ENCODE measurements at places on chromosomes 6 and 20. TPM values are rescaled to one million over a fixed set of nuclear protein-coding genes. Genes with fewer than 3 reads are reported as not detected.

ECT2L gene
- total RNA-seq: 1.6 TPM

NKX2-4 gene
- total RNA-seq: not detected

EFCAB8 gene
- total RNA-seq: not detected

ME1 gene
- total RNA-seq: 22.3 TPM

BHLHE23 gene
- not detected for total RNA-seq

SIRPG gene
- total RNA-seq: not detected

GRCh38 chr6:111367393-111368088, 115.5 kb downstream of the REV3L start:
- DNase-seq: no peak

- DNase-seq: no peak
Observed at GRCh38 chr20:37137547-37137946, 41.6 kb upstream of the RPN2 start.

DNA sequence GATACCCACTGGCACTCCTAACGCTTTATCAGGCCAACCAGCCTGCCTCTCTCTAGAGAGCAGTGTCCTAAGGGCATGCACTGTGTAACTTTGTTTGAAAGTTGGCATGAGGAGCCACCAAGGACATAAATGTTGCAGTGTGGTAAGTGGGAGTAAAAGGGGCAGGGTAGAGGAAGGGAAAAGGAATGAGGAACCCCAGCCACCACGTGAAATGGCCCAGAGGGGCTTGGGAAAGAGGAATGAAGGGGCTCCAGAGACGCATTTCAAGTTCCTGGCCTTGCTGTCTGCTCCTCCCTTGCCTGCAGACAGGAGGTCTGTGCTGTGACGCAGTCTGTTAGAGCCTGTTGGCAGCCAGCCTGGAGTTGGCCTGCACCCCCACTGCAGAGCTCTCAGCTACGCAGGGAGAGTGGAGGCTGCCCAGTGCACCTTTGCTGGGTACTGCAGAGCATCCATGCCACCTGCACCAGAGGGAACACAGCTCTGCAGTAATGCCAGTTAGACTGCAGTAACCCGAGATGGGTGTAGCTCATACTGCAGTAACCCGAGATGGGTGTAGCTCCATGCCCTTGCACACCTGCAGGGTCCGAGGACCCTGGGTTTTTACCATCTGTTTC, 86.8 kb upstream of the SNAP25 start:
- peak; percentile 64 for DNase-seq

DNA sequence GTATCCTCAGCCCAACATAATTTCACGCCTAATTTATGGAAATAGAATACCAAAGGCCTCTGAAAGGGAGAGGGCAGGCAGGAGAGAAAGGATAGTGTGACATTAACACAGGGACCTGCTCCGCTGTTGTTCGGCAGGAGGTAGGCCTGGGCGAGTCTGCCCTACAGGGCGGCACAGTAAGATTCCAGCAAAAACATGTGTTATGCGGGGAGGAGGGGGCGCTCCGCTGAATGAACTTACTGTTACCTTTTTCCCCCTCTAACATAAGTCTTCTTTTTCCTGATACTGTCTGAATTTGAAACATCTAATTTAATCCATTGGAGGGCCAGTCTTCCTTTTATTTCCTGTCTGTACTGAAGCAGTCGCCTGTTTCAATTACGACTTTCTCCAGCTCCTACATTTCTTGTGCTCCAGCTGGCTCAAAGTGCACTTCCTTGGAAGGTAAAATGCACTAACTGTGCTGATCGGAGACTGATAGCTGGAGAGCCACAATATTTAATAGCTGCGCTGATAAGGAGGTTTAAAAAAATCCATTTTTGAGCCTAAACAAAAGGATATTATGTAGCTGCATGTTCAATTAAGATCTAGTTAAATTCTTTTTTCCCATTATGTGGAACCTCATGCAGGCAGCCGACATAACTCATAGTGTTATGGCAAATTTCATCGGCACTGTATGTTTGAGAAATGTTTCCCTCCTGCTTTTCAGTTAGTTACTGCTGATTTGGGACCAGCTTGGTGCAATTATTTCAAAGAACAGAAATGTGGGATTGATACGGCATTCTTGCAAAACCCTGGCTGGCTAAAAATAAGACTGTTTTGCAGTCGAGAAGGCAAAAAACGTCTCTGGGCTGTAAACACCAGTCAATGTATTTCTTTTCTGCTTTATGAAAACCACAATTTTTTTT, 193.0 kb downstream of the FOXC1 start:
- no peak for DNase-seq

DNA sequence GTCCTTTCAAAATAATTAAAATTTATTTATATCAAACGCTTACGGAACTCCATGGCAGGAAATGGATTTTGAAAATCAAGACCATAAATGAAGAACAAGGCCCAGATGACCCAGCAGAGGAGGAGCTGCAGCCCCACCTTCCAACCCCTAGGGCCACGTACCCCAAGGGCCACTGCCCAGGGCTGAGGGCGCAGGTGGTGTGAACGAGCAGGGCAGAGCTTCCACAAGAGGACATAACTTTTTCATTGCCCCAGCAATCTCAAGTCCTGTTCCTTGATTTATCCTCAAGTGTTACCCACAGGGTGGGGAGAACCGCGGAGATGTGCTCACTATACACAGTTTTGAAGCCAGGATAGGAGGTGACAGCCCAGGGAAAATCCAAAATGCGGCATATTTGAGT, 42.8 kb downstream of the PSMG4 start:
- DNase-seq: no peak

DNA sequence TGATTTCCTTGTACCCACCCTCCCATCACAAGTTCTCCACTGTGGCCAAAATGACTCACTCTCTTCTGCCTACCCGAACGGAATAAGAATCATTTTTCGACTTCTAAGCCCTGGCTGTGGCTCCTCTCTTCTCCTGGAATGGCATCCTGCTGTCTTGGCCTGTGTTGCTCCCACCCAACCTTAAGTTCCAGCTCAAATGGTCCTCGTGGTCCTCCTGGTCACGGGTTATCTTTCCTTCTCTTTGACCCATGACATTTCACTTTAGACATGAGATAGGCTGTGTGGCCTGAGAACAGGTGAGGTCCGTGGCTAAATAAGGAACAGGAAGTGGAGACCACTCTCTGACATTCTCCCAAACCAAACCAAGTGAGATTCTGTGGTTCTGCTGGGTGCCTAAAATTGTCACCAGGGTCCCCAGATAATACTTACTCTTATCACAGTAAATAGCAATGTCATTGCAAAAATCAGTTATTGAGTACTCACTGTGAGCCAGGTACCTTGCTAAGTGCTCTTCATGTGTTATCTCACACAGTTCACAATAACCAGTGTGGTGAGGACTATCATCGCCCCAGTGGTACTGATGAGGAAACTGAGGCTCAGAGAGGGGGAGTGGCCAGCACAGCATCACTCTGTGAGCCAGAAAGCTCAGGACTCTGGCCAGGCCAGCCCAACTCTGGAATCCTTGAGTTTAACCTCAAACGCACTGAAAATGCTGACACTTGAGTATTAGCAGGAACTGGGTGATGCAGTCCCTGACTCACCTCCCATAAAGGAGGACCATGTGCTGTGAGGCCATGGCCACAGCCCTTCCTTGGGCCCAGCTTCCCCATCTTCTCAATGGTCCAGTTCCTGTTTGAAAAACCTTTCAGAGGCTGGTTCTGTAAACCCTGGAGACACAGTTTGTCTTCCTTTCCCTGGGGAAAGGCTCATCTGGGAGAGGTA, 74.8 kb upstream of the SIRPA start:
- no peak for DNase-seq

GRCh38 chr20:17941087-17941825, 27.3 kb downstream of the SNX5 start:
- no peak for DNase-seq

- no peak for DNase-seq
Observed at GRCh38 chr6:19736066-19736465, 101.1 kb upstream of the ID4 start.

- no peak for DNase-seq
Observed at GRCh38 chr6:75446241-75446880, 47.2 kb downstream of the FILIP1 start.

DNA sequence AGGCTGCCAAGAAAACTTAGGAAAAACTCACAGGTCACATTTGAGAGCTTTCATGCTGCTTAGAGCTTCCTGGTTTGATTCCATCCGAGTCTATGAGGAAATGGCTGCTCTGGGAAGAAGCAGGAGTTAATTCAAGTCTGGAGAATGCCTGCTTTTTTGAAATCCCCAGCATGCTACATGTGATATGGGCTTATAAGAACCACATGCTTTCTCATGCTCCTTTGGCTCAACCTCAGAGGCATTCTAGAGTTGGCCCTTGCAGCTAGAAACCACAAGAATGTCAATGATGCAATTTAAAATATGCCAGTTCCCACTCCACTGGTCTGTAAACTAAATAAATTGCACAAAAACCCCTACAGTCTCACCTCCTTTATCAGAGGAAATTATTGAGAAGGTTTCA, 142.9 kb upstream of the OLIG3 start:
- DNase-seq: no peak

DNA sequence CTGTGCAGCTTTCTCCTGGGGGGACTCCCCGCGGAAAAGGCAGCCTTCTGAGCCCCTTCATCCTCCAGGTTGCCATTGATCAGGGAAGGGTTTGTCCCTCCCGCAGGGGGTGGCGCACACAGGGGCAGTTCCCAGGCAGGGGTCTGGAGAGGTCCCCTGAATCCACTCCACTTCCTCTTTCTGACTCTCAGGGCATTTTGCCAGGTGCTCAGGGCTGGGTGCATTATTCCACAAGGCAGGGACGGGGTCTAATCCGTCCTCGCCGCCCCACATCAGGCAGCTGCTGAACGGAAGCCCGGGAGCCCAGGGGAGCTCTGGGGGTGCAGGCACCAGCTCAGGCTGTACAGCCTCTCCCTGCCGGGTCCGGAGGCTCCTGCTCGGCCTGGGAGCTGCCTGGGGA, 180.9 kb downstream of the TTLL2 start:
- DNase-seq: no peak

DNA sequence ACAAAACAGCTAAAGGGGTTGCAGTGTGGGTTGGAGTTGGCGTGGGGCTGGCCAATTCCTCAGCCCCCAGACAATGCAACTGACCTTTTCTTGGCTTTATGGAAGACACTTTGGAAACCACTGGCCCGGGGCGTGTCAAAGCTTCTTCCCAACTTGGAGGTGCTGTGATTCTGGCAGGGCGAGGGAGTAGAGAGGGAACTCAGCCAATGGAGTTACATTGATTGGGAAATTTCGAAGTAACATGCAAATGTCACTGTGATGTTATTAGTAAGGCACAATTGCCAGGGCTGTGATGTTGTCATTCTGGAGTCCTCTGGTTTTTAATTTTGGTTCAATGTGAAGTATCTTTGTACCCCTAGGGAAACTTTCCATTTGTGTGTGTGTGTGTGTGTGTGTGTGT, 41.5 kb upstream of the EPB41L1 start:
- no peak for DNase-seq

DNA sequence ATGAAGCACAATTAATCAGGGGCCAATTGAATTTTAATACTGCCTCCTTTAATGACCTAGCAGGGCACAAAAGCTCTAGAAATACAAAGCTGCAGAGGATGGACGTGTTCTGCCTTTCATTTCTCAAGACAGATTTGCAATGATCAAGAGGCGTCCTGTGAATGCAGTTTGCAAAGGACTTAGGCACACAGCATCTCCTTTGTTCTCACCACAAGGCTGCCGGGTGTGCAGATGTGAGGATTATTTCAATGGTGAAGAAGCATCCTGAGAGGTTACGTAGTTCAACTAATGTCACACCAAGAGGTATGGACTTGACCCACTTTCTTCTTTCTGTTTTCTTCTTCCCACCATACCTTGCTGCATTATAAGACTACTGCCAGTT, 42.9 kb upstream of the SPTLC3 start:
- no peak for DNase-seq

DNA sequence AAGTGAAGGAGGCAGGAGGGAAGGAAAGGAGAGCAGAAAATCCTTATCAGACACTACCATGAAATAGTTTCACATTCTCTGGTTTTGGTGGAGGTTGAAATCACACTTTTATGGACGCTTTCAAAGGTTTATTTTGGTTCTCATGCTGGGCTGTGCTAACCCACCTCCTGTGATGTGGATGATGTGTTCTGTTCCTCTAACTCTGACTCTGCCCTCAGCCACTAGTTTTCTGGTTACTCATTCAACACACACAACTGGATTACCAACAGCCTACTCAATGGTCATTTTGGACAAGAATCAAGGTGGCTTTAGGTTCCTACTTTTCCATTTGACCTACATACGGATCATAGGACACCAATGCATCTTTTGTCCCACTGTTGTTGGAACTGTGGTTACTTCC, 522.1 kb upstream of the BTBD3 start:
- no peak for DNase-seq

GRCh38 chr20:52665441-52665840, 306.7 kb upstream of the TSHZ2 start:
- no peak for DNase-seq

DNA sequence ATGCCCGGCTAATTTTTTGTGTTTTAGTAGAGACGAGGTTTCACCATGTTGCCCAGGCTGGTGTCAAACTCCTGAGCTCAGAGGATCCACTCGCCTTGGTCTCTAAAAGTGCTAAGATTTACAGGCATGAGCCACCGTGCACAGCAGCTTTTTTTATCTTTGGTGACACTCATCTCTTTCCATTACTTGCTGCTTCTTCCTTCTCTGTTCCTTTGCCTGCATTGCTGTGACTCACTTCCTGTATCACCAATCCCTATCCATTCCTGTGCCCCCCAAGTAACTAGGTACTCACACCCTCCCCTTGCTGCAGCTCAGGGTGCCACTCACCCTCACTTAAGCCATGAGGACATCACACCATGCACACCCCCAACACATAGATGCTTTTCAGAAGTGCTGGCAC, 24.6 kb downstream of the KHDC1L start:
- DNase-seq: no peak
